ENCODE measurements at places on chromosomes 7 and 10. TPM values are rescaled to one million over a fixed set of nuclear protein-coding genes. Genes with fewer than 3 reads are reported as not detected.

Gene FXYD4
- total RNA-seq, result 0.44 TPM

- DNase-seq, result no peak
Measured at GRCh38 chr10:22210267-22210666, 7.5 kb downstream of the EBLN1 start.

- no peak for DNase-seq
Measured at GRCh38 chr7:50330696-50331095, 26.2 kb downstream of the IKZF1 start.

DNA sequence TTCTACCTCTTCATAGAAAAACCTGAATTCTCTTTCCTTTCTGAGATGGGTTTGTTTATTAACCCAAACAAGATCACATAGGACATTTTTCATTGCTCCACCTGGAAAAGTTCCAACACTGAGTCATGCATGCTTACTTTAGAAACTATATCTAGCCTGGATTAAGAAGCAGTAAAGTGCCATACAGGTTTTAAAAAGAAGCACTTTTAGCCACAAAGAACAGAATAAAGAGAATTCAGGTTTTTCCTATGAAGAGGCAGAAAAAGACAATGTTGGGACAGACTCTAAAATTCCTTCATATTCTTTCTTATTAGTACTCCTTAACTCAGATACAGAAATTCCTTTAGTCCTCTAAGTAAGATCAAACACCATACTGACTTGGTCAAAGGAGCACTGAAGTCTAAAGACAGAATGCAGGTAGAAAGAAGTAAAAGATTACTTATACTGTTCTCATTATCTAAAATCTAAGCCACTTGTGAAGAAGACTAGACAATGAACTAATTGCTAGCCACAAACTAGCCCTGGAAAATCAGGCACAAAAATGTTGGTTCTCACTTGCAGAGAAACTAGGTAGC lies 241.3 kb downstream of the ANK3 start:
- no peak for DNase-seq

GRCh38 chr10:27646604-27647175 lies 98.9 kb downstream of the MKX start:
- no peak for DNase-seq

Gene KIFBP
- total RNA-seq, result 16.9 TPM

GRCh38 chr10:62239994-62240393 lies 28.6 kb downstream of the RTKN2 start:
- no peak for DNase-seq

DNA sequence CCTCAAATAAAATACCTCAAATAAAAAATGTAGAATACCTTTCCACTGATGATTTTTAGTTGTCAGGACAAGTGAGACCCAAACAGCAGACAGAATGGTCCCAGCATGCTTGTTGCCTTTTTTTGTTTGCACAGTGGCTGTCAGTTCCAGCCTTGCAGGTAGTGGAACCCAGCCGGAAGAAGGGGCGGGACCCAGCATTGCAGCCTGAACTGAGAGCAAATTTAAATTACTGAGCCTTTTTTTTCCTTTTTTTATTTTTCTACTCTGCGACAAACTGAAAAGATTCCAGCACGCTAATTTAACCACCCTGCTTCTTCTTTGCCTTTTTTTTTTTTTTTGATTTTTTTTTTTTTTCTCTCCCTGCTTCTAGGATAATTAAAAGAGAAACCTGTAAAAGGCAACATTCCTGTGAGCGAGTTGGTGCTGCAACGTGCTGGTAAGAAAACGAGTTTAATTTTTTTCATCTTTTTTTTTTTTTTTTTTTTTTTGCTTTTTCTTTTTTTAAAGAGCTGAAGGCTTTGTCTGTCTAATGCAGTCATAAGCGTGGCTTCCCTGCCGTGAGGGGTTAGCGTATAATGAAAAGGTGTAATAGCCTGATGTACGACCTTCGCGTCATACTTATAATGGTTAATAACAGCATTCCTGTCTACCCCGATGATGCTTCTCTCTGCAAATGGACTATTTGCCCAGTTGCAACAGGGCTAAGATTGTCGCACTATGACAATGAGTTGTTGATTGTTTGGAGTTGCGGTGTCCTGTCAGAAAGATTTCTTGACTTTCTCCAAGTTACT lies 555.3 kb upstream of the CELF2 start:
- DNase-seq, result no peak

DNA sequence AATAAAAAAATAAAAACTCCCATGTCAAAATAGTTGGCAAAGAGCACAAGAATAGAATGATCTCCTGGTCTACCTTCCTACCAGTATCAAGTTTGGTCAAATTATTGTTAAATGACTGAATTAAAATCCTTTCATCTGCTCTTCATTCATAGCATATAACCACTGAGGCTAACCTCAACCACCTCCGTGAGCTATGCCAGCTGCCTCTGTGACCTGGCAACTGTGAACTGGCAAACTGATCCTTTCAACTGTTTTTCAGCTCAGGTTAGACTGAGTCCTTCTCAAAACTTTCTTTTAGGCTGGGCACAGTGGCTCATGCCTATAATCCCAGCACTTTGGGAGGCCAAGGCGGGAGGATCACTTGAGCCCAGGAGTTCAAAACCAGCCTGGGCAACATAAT lies 36.1 kb downstream of the NUDCD3 start:
- DNase-seq, result no peak

GRCh38 chr10:116627386-116627933 lies 6.7 kb downstream of the PNLIPRP2 start:
- no peak for DNase-seq

- no peak for DNase-seq
Measured at GRCh38 chr10:124166431-124167125, 73.2 kb upstream of the CHST15 start.

Gene MYOZ1
- total RNA-seq, result not detected

- no peak for DNase-seq
Measured at GRCh38 chr7:134197345-134197744, 70.2 kb downstream of the LRGUK start.

DNA sequence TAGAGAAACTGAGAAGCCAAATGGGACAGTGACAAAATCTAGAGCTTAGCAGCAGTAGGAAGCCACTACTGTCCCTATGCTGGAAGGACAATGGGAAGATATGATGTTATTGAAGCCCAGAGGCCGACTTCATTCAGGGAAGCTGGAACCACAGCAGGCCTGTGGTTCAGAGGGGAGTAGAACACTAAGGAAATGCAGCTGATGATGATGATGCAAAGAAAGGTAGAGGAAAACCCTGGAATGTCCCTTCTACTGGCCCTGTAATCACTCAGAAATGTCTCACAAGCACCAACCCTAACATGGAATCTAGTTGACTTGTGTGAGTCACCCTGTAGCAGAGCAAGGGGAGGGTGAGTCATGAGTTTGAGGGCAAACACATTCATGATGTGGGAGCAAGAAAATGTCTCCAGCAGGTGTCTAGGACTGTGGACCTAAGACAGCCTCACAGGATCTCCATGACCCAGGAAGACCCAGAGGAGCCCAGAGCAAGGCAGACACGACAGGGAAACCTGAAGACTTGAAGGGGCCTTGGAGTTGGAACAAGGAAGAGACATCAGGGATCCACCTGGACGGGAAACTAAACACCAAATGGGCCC lies 37.0 kb upstream of the LRRC17 start:
- peak; percentile 4 for DNase-seq

DNA sequence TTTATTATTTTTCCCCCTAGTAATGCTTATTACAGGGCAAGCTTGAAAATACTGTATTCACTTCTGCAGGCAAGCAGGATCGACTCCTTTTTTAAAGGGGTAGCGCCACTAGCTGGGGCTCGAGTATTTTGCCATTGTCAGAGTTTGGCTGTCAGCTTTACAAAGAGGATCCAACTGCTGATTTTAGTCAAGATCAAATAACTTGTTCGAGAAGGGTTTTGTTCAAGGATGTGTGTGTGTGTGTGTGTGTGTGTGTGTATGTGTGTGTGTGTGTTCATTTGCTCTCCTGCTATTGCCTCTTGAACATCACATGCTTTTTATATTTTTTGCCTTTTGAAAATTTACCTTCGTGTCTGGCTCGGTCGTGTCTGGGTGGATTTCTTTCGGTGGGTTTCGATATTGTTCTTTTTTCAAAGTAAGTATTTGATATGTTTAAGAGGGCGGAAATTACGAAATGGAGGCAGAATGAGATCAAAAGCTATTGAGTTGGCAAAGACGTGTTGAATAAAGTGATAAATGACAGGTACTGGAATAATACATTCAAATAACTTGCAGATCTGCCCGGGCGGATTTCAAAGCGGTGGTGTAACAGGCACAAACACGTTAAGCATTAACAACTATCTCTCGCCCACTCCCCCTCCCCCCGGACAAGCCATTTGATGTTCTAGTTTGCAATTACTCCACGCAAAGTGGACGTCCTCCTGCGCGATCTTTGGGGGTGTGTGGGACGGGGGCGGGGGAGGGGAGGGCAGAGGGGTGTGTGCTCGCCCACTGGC lies 1.1 kb downstream of the ARID5B start:
- peak; percentile 34 for DNase-seq

Gene CELF2
- 111 TPM for total RNA-seq

Gene ZP3
- 4.2 TPM for total RNA-seq

Gene CLDN3
- total RNA-seq, result not detected

Gene DDIT4
- 183 TPM for total RNA-seq

DNA sequence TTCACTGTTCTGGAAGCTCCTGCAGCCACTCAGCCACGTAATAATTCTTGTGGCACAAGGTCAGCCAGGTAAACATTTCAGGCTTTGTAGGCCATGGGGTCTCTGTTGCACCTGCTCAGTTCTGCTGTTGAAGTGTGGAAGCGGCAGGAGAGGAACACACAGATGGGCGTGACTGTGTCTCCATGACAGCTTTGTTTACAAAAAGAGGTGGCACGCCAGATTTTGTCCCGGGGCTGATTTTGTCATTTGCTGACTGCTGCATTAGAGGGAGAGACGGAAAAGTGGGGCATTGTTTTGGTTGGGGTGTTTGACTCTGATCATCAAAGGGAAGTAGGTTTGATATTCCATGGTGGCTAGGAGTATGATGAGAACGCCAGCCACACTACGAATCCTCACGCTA lies 103.1 kb downstream of the PRKAG2 start:
- no peak for DNase-seq

Gene IGFBP1
- not detected for total RNA-seq

- DNase-seq, result peak; percentile 16
Measured at GRCh38 chr7:105011831-105012502, 2.0 kb upstream of the KMT2E start.

Gene ASB4
- total RNA-seq, result not detected

- no peak for DNase-seq
Measured at GRCh38 chr7:108038986-108039385, 36.0 kb upstream of the LAMB1 start.

DNA sequence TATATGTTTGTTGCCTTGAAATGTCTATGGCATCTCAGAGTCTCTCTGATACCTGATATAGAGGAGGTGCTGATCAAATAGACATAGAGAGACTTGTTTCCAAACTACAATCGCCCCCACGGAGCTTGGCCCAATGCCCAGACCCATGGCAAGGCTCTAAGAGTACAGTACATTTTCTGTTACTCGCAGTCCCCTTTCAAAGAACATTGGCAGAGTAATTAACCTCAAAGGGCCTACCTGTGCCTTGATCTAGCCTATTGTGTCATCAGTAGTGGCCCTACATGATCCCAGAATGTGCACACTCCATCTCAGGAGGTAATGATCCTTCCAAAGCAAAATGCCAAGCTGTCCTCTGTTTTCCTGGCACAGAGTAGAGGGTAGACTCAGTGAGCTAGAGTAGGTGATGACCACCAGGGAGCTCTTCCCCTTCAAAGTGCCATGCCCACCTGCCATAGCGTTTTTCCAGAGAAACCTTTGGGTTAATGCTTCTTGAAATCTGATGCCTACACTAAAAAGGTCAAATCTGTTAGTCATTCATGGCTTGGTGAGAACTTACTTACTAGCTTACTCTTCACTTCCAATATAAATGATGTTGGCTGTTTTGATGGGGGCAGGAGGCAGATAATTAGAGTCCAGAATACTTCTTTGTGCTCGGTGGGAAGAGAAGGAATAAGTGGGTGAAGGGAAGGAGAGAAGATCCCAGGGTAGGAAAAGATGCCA lies 41.2 kb upstream of the ACSL5 start:
- no peak for DNase-seq

Gene GGCT
- total RNA-seq, result 79.0 TPM

Gene ST8SIA6
- not detected for total RNA-seq

- no peak for DNase-seq
Measured at GRCh38 chr7:11450281-11450680, 381.7 kb downstream of the THSD7A start.

Gene CCDC7
- total RNA-seq, result 10.2 TPM
